ENCODE measurements at places on chromosomes 1 and 21.

GRCh38 chr1:182430263-182431068 is 19.5 kb upstream of the RGSL1 start:
- no peak for DNase-seq

DNA sequence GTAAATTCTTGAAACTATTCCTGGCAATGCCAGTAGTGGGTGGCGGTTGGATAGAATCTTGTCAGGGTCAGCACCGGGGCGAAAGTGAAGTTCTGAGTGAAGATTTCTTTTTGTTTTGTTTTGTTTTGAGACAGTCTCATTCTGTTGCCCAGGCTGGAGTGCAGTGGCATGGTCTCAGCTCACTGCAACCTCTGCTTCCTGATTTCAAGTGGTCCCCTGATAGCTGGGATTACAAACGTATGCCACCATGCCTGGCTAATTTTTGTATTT is 33.3 kb downstream of the PCNT start:
- DNase-seq, result no peak

DNA sequence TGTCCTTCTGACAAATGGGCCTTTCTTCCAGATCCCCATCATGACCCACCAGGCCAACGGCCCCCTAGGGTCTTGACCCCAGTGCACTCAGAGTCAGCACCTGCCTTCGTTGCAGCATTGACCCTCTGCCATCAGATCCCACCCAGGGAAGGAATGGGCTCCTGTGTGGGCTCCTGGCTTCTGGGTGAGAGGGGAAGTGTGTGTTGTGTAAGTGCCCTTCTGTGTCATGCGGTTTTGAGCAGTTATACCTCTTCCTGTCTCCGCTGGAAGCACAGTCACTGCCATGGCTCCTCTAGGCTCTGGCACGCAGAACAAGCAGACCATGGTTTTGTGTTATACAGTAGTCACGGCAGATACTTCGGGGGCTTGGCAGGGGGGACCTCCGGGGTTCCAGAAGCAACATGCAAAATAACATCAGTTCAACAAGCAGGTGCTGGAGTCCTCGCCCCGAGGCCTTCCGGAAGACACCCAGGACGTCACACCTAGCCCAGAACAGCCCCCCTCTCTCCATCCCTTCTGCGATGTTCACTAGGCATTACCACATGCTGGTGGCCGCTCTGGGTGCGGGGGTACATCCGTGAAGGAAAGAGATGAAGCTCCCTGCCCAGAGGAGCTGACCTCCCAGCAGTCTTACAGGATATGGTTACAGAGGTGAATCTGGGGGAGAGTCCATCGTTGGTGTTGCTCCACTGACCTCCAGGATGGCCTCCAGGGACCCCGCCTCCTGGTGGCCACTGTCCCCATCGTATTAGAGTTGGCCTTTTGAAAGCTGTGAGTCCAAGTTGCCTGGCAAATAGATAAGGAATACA is 17.4 kb upstream of the KCNAB2 start:
- DNase-seq, result no peak

DNA sequence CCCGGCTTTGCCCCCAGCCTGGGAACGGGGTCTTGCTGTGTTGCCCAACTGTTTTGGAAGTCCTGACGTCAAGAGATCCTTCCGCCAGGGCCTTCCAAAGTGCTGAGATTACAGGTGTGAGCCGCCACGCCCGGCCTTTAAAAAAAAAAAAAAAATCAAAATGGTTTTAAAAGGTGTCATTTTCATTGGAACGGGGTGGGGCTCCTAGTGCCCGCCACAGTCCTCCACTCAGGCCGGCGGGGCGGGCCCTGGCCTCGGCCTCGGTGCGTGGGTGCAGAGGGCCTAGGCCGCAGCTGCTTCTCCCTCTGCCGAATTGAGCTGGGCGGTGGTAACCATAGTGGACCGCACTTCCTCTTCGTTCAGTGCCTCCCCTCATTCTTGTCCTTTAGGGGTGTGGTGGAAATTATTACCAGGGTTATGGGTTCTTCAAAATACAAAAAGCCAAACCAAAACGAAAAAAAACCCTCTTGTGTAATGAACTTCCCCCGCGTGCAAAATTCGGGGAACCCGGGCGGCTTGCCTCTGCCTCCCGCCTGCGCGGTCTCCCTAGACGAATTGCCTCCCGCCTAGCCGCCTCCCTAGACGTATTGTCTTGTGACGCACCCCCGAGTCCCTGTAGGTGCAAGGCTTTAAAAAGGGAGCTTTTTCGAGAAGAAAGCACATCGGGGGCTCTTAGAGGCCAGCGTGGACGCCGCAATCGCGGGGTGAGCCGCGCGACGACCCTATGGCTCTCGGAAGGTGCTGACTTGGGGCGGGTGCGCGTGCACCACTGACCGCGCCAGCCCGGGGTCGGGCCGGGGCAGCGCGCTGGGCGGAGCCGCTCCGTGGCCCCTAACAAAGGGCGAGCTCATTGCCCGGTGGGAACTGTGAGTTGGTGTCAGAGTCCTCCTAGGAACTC is 10.5 kb upstream of the SPEN start:
- no peak for DNase-seq

- no peak for DNase-seq
These were observed 3.3 kb upstream of the TTC34 start for GRCh38 chr1:2804628-2805351.

DNA sequence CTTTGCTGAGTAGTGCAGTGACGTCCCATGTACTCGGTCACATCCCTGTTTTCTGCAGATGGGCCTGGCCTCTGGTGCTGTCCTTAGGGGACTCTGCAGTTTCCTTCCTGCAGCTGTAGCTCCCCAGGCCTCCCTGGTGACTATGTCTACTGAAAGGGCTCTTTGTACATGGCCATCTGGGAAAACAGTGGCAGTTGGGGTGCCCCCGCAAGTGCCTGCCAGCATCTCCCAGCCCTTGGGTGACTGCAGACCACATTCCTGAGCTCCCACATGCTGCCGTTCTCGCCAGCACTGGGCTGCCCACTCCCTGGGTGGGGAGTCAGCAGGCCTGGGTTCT is 37.5 kb upstream of the KCNA10 start:
- no peak for DNase-seq

DNA sequence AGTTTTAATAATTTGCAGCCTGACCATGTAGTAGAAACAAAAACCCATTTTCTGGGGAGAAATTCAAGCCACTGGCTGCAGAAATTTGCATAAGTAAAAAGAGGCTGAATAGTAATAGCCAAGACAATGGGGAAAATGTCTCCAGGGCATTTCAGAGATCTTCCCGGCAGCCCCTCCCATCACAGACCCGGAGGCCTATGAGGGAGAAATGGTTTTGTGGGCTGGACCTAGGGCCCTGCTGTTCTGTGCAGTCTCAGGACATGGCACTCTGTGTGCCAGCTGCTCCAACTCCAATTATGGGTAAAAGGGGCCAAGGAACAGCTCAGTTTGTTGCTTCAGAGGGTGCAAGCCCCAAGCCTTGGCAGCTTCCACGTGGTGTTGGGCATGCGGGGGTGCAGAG is 39.7 kb upstream of the FNBP1L start:
- no peak for DNase-seq

DNA sequence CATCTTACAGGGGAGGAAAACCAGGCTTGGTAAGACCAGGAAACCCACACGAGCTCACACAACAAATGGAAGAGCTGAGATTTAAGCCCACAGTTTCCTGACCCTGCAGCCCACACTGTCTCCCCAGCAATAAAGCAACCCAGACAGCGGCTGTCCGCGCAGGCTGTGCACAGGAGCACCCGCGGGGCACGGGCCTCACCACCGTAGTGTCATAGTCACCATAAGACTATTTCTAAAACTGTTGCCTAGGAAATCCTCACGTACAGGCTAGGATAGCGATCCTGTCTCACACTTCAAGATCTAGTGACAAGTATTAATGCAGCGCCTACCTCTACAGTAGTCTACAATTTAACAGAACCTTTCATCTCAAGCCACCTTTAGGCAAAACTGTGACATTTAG is 54.0 kb upstream of the SYT6 start:
- DNase-seq, result no peak

All from GM18507 (cell line).